ENCODE measurements at places on chromosomes 7 and 10.

DNA sequence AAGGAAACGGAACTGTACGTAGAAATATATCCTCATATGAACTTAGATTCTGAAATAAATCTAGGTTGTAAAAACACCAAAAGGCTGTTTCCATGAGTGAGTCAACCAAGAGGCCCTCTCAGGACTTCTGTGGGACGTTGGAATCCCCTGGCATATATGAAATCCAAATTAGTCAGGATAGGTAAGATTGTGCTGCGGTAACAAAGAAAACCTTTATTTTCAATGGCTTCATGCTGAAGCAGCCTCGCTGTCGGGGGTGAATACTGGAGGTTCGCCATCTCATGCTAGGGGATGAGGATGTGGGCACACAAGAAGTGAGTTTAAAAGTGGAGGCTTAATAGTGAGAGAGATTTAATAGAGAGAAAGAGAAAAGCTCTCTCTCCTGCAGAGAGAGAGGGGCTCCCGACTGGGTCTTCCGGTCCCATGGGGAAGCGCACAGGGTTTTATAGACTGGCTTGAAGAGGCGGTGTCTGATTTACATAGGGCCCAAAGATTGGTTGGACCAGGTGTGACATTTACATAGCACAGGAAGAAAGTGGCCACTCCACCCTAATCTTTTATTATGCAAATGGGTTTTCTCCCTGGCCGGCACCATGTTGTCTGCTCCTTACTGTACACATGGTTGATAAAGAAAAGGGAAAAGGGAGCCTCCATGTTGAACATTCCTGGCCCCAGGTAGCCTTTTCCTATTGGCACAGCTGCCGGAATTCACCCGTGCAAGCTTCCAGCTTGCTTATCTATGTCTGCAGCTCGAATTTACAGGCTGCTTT, 52.3 kb upstream of the SEPHS1 start:
- DNase-seq, result no peak

GRCh38 chr7:5582532-5582935, 158.9 kb upstream of the TNRC18 start:
- DNase-seq, result no peak

GRCh38 chr7:139355320-139355719, 4.4 kb upstream of the LUC7L2 start:
- no peak for DNase-seq

DNA sequence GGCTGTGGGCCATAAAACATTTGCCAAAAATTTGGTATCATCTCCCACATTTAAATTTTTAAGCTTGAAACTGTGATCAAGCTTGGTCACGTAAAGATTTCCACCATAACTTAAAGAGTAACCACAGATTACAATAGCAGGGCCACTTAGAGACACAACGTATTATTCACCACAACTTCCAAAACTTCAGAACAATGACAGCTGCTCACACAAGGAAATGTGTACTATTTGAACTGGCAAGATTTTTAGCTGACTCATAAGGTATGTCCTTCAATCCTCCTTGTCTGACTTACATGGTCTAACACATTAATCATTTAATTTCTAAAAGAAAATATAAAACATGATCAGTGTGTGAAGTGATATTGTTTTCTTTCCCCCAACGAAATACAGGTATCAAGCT, 234.5 kb downstream of the PARD3 start:
- DNase-seq, result no peak

DNA sequence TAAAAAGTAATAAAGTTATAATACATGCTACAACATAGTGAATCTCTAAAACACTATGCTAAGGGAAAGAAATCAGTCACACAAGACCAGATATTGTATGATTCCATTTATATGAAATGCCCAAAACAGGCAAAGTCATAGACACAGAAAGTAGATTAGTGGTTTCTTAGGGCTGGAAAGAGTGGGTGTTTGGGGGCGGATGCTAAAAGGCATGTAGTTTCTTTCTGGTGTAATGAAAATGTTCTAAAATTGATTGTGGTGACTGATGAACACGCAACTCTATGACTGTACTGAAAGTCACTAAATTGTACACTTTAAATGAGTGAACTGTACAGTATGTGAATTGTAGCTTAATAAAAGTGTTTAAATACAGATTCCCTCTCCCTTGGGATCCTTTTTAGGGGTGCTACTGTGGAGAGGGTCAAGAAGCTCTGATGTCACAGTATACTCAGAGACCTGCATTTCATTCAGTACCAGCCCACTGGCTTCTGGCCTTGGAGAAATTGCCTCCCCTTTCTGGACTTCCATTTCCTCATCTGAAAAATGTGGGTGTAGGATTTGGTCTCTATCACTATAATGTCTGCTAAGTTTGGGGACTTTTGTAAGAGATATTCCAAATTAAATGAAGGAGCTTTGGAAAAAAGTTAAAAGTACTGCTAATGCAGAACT, 46.4 kb downstream of the AOAH start:
- no peak for DNase-seq

DNA sequence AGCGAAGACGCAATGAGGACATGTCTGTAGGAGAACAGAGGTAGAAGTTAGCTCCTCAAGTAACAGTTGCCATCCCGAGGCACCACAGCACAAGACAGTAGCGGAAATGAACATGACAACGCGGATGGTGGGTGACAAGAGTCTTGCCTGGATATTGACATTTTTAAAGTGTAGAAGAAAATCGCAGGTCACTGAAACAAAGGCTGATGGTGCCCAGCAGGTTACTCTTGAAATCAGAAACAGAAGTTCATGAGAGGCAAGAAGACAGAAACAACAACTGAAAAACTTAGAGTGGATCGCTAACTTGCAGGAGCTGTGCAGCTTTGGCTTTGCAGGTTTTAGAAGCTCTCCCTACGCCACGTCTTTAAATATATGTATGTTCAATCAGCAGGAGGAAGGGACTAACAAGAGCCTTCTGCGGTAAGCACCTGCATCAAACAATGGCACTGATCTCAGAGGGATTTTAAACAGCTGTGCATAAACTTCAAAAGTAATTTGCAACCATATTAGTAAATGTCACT, 1.8 kb downstream of the PRKCQ start:
- no peak for DNase-seq

GRCh38 chr7:124603066-124603465, 162.5 kb downstream of the GPR37 start:
- DNase-seq, result no peak

- no peak for DNase-seq
Measured at GRCh38 chr10:101110856-101111523, 20.1 kb upstream of the TLX1 start.

GRCh38 chr10:93383562-93383981, 98.6 kb downstream of the MYOF start:
- no peak for DNase-seq

DNA sequence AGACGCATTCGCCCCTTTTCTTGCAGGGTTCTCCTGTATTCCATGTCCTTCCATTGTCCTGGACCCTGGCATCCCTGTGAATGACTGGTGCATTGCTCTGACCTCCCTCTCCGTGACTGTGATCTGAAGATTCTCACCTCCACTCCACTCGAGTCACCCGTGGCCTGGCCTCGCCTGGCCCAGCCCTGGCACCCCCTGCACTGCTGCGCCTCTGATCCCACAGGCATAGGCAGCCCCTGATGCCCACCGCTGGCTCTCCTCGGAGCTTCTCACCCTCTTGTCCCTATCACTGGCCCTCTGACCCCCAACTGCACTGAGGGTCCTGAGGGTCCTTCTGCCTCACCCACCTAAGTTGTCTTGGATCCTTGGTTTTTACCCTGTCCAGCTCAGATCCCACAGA, 2.2 kb upstream of the MMP21 start:
- DNase-seq, result no peak

DNA sequence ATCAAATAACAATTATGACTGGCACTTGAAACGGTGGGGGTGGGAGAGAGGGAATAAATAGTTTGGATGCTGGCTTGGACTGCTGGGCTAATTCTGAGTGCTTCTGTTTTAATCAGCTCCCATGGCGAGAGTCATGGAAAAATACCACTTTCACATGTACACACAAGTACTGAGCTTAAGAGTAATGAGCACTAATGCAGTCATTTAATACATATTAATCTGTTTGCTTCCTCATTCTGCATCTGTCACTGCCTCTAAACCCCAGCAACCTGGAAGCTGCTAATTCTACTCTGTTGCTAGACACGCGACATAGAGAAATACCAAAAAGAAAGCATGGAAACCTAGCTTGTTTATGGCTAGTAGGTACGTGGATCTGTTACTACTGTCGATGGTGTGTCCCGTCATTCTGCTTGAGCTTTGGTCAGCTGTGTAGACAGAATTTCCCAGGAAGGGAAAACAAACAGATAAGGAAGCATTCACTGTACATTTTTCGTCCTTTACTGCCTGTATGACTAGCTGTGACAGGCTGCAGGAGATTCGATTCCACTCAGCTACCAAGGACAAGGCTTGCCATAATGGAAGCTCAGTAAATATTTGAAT, 238.8 kb downstream of the BAMBI start:
- DNase-seq, result no peak

DNA sequence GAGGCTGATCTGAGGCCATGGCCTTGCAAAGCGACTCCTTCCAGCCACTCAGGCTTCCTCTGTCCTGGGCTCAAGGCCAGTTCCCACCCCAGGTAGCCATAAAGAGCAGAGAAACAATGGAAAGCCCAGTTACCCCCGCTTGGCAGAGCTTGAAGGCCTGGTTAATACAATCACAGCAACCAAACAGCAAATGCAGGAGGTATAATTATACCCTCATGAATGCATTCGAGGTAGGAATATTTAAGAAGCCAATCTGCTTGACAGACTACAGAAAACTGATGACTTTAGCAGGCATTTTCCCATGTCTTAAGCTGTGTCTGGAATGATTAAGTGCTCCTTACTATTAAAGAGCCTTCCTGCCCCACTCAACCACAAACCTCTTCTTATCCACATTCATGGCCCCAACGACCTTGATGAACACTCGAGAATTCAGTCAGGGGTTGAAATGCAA, 114.1 kb upstream of the MACROH2A2 start:
- no peak for DNase-seq

- no peak for DNase-seq
Measured at GRCh38 chr10:21509341-21510240, 15.9 kb downstream of the SKIDA1 start.

DNA sequence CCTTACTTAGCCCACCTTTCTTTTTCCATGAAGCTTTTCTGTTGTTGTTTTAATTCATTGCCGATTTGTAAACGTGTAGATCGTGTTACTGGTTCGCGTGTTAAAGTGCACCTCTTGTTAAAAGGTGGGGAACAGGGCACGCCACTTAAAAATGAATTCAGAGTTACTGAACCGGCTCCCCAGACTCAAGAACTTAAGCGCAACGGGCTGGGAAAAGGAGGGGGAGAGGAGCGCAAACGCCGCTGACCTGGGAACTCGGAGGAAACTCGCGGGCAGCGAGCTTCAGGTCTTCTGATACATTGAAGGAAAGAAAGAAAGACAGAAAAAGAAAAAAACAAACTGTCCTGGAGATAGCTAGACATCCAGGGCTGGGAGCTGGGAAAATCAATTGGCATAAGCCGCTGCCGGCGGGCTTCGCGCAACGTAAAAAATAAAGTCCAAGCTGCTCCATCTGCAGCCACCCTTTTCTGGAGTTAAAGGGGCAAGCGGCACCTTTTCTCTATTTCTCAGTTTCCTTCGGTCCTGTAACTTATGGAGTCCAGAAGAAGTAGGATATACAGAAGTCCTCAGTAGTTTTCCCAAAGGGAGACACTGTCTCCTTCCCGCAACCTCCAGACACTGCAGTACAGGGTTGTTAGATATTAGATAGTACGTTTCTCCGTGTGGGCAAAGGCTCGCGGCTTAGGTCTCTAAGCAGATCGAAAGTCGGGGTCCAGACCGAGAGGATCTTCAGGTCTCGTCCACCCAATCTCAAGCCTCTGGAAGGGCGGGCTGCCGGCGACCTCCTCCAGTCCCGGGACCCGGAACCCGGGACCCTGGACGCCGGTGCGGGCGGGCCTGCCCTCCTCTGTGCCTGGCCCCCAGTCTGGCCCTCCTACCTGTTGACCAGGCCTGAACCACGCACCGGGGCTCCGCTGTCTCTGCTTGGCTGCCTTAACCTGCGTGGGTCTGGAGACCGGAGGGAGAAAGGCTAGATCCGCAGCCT, 1.8 kb upstream of the DLX6 start:
- no peak for DNase-seq

DNA sequence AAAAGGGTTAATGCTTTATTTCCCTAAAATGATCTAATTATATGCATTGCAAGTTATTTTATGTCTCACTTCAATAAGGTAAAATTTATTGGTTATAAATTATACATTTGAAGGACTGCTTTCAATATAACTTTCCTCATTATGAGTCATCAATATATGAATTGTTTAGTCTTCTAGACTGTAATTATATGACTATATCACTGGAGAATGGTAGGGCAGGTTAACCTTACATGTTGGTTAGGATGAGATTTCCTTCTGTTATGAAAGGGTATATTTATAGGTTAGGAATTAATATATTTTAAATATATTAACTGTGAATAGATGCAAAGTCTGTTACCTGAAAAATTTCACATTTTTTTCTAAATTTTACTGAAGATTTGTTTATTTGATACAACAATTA, 406.4 kb upstream of the ETV1 start:
- no peak for DNase-seq

DNA sequence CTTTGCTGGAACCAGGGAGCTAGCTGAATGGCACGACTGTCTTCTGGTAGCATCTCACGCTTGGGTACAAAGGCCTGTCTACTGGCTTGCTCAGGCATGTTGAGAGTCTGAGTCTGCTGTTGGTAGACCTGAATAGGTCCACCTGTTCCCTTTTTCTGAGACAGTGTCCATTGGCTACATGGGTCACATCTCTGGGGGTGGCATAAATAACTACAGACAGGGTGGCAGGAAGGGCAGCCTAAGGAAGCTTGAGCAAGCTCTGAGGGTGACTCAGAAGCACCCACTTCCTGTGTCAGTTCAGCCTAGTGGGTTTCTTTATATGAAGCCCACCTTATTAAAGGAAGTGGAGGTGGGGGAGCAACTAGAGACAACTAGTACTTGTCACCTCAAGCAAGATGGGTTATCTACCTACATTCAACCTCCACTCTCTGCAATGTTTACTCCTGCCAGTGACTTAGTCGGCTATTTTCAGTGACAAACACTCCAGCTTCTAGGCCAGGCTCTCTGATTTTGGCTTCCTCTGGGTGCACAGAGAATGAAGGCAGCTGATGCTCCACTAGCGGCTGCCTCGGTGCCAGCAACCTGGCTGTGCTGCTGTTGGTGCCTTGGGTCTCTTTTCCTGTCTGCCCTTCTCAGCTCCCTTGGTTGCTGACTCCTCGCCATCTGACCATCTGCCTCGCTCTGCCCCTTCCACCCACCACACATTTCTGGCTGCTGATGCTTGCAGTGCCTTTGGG, 5.7 kb upstream of the ZYX start:
- no peak for DNase-seq

Data from stimulated activated CD4-positive, alpha-beta T cell treated with anti-CD3 and anti-CD28 coated beads, Interleukin-15, amount 100 ng/mL, for 1 hour (primary cell).